ENCODE measurements at places on chromosomes 12 and 14.

DNA sequence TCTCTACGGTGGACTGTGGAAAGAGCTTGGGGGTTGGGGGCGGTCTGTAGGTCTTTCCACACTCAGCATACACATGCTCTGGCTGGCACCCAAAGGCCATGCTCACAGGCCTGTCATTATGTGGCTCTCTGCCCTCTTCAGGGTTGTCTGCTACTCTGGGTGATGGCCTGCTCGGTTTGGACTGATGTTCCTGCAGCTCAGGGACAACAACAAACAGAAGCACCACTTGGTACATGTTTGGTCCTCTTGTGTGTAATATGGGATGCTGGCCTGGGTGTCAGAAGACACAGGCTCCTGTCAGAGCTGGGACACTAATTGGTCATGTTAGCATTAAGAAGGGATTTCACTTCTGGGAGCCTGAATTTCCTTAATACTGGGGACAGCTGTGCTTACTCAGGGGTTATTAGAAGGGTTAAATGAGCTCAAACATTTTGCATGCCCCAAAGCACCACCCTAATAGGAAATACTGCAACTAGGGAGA lies 32.7 kb upstream of the SELPLG start:
- DNase-seq: no peak

DNA sequence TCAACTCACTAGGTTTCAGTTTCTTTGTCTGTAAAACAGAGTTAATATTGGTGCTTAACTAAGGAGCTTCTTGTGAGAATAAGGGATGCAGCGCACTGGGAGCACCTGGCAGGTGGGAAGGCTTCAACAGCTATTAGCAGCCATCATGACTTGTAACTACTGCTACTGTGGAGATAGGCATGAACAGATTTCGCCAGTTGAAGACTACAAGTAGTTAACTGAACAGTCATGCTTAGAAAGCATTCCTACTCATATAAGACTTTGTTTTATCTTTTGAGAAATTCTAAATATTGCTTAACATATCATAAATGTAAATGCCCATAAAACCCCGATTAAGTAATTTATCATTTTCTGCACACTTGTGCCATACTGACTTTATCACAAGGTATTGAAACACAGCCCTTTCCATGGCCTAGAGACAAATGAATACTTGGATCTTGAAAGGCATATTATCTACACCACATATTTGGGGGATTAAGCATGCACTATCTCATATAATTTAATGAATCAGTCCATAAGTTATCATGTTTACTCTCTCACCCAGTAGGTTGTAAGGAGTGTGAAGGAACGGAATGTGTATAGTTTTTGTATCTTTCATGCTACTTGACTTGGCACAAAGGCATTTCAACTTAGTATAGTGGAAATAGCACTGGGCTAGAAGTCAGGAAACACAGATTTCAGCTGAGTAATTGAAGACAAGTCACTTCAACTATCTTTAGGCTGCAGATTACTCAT lies 16.1 kb downstream of the NTN4 start:
- no peak for DNase-seq

DNA sequence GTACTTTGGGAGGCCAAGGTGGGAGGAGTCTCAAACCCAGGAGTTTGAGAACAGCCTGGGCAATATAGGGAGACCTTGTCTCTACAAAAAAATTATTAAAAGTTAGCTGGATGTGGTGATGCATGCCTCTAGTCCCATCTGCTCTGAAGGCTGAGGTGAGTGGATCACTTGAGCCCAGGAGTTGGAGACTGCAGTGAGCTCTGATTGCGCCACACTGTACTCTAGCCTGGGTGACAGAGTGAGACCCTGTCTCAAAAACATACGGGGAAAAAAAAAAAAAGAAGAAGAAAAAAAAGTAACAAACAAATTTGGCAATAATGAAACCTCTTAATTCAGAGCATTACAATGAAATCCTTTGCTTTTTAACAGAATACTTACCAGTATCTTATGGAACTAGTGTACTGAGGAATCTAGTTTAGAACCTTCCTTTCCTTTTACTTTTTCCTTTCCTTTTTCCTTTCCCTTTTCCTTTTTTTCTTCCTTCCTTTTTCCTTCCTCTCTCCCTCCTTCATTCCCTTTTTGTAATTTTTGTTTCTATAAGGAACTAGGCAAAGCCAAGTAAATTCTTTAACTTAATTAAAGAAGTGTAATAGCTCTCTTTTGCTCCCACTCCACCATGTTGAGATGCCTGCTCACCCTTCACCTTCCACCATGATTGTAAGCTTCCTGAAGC lies 12.2 kb upstream of the CNOT2 start:
- no peak for DNase-seq

- DNase-seq: no peak
Observed at GRCh38 chr12:19120795-19121194, 8.7 kb upstream of the PLEKHA5 start.

- DNase-seq: no peak
Observed at GRCh38 chr14:79413734-79414428, 797.4 kb downstream of the DIO2 start.
